ENCODE measurements at places on chromosomes 12 and 14.
A peak's percentile ranks its signal among the peaks of the same experiment; 100 is the strongest.

DNA sequence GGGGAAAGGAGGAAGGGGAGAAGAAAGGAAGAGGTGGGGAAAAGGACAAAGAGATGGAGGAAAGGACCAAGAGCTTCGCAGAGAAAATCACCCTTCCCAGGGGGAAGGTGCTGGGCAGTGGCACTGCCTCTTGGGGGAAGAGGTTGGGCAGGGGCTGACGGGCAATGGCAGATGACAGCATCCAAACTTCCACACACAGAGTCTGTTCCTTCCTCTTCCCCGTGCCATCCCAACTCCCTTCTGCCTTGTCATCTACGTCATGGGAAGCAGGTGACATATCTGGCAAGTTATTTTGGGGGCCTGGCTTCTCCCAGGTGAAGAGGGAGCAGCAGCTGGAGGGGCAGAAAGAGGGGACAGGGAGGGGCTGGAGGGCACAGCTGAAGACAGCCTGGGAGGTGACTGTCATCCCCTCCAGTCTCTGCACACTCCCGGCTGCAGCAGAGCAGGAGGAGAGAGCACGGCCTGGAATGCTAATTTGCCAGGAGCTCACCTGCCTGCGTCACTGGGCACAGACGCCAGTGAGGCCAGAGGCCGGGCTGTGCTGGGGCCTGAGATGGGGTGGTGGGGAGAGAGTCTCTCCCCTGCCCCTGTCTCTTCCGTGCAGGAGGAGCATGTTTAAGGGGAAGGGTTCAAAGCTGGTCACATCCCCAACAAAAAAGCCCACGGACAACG lies 43.9 kb upstream of the IQSEC3 start:
- DNase-seq, result no peak

GRCh38 chr12:4039931-4040330 lies 166.7 kb upstream of the PARP11 start:
- DNase-seq, result no peak

GRCh38 chr12:125453751-125454150 lies 388.5 kb downstream of the AACS start:
- DNase-seq, result no peak

DNA sequence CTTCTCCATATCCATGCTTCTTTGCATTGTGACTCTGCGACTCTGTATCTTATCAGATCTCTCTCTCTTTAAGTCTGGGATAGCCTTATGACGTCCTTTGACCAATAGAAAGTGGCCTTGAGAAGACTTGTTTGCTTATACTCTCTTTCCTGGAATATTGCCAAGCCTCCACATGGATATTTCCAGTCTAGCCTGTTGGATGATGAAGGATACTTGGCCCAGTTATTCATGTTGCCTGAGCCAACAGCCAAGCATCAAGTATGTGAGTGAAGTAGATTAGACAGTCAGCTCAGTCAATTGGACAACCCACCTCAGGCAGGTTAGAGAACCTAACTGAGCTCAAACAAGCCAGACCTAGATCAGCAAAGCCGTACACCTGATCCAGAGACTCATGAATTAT lies 864.2 kb upstream of the MGAT4C start:
- no peak for DNase-seq

GRCh38 chr14:100709289-100710284 lies 17.1 kb upstream of the DLK1 start:
- no peak for DNase-seq

GRCh38 chr12:45939759-45940158 lies 50.6 kb downstream of the SCAF11 start:
- no peak for DNase-seq

- DNase-seq, result no peak
Observed at GRCh38 chr12:95169368-95169767, 47.9 kb downstream of the FGD6 start.

- no peak for DNase-seq
Observed at GRCh38 chr14:96118391-96118790, 79.2 kb downstream of the C14orf132 start.

DNA sequence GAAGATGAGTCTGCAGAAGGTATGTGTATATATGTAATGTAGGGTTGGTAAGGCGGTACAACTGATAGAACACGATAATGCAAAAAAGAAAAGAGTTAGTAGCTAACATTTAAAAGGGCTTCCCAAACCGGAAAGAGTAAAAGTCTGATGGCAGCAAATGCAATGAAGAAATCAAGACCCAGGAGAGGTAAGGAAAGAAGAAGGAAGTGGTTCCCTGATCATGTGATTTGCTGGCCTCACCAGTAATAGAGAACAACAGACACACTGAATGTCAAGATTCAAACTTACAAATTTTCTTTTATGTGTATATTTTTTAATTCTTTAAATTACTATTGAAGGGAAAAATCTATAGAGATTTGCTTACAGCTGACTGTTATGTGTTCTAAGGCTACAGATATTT lies 18.4 kb downstream of the ZFC3H1 start:
- DNase-seq, result no peak

DNA sequence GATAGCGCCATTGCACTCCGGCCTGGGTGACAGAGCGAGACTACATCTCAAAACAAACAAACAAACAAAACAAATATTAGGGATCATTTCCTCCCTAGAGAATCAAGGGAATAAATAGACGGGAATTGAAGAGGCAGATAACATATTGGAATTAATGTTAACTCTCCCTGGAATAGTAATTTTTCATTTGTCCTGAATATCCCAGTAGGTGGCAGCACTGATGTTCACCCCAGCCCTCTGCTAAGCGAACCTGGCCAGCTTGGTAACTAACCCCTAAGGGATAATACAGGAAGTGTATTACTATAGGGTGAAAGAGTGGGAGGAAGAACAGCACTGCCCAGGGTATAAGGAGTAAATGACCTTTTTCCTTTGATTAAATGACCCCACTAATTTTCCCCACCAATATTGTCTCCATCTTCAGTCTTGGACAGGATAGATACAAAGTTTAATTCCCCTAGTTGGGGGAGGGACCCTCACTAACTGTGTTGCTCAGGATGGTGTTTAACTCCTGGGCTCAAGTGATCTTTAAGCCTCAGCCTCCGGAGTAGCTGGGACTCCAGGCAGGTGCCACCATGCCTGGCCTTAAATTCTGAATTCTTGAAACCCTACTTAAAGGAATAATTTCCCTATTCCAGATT lies 40.5 kb downstream of the SLC2A14 start:
- DNase-seq, result no peak

- DNase-seq, result no peak
Observed at GRCh38 chr12:105613269-105613668, 282.8 kb downstream of the C12orf75 start.

- DNase-seq, result no peak
Observed at GRCh38 chr14:32709027-32709426, 229.7 kb upstream of the NPAS3 start.

GRCh38 chr12:42767326-42767954 lies 177.9 kb upstream of the PRICKLE1 start:
- DNase-seq, result no peak

DNA sequence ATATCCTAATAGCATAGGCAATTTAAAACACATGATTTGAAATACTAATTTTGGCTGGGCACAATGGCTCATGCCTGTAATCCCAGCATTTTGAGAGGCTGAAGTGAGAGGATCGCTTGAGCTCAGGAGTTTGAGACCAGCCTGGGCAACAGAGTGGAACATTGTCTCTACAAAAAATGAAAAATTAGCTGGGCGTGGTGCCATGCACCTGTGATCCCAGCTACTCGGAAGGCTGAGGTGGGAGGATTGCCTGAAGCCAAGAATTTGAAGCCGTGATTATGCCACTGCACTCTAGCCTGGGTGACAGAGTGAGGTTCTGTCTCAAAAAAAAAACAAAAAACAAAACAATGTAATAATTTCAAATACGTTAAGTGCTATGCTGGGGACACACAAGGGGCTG lies 83.3 kb downstream of the SSPN start:
- DNase-seq, result no peak

DNA sequence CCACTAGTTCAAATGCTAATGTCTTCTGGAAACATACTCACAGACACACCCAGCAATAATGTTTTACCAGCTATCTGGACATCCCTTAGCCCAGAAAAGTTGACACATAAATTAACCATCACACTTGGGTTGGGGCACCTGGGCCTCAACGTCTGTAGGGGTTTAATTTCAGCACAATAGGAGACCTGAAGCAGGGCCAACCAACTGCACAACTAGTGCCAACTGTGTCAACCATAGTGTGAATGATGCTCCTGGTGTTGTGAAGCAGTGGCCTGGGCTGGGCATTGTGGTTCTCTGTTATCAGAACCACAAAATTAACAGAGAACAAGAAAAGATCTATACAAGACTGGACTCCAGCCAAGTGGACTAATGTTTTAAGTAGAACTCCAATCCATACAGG lies 106.7 kb upstream of the PPM1H start:
- DNase-seq, result no peak

GRCh38 chr12:116604178-116604895 lies 45.2 kb downstream of the MAP1LC3B2 start:
- DNase-seq, result no peak

DNA sequence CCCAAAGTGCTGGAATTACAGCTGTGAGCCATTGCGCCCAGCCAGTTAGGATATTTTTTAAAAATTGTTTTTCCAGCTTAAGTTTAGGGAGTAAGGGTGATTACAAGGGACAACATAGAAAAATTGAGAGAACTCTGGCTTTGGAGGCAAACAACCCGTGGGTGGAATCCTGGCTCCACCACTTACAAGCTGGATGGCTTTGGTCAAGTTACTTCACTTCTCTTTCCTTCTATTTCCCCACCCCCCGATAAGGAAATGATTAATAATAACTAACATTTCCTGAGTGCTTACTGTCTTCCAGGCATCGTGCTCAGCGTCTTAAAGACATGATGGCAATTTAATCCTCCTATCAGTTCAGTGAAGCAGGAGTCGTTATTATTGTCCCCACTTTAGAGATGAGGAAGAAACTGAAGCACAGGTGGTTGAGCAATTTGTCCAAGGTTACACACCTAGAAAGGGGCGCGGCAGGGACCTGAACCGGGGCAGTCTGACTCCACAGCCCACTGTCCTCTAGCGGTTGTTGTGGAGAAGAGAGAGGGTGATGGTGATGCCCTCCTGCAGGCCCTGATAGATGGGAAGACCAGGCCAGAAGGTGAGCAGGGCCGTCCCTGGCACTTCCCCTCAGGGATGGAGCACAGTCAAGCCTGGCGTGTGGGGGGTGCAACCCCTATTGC lies 16.7 kb upstream of the FAIM2 start:
- no peak for DNase-seq

DNA sequence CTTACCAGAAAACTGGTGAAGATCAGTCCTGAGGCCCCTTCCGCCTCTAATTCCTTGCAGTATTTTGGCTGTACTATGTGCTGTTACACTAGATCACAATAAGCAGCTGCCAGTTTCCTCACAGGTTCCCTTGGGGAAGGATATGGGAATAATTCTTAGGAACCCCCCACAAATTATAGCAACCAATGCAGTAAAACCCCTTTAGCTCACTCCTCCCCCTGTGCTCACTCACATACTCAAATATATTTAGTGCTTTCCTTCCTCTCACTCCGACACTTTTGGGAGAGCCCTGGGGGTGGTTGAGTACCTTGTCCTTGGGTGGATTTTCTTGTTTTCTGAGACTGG lies 162.7 kb downstream of the ETV6 start:
- DNase-seq, result no peak

GRCh38 chr12:109934026-109934425 lies 34.0 kb downstream of the TCHP start:
- DNase-seq, result no peak

DNA sequence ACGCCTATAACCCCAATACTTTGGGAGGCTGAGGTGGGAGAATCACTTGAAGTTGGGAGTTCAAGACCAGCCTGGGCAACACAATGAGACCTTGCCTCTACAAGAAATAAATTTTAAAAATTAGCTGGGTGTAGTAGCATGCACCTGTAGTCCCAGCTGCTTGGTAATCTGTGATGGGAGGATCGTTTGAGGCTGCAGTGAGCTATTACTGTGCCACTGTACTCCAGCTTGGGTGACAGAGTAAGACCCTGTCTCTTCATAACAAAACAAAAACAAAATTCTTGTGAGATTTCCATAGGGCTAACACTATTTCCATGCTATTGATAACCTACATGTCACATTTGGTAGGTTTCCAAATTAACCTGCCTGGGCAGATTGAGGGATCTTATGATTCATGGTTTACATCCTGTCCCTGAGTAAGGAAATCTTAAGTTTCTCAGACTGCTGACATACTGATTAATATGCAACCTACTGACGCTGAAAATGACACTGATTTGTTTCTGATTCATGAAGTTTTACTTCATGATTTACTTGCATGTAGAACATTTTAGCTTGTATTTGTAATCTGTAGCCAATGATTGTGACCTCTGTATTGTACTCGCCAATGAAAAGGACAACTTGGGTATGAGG lies 15.9 kb downstream of the ATP6V1D start:
- no peak for DNase-seq

GRCh38 chr14:22656226-22656625 lies 12.1 kb upstream of the OR6J1 start:
- peak; percentile 14 for DNase-seq

DNA sequence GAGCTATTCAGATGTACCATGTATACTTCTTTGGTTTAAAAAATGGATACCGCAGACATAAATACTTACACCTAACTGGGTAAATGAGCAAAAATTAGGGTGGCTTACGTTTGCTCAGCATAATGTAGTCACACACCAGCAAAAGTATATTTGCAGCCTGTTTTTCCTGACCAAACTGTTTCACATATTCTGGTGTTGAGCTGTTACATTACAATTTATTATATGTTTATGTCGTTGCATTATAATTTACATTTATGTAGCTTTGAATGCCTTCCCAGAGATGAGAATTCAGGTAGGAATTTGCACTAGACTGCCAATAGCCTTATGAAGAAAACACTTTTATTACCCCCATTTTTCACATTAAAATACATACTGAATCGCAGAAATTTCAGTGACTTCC lies 183.3 kb downstream of the PTPRO start:
- no peak for DNase-seq

DNA sequence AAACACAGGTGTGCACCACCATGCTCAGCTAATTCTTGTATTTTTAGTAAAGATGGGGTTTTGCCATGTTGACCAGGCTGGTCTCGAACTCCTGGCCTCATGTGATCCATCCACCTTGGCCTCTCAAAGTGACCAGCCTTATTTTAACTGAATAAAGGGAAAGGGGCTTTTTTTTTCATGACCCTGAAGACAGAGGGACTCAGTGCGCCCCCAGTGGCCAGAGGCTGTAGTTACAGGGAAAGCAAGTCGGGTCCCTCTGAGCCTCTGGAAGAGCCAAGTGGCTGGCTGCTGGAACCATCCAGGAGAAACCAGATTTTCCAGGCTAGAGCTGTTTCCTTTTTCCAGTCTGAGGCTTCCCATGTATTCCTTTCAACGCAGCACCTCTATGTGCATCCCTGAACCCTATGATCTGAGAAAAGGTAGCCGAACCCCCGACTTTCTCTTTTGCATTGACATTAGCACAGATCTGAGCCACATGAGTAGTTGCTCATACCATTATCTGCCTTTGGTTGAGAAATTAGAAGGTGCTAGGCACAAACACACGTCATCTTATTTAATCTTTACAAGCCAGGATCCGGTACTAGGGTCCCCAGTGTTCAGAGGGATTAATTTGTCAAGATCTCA lies 342.7 kb downstream of the CACNA1C start:
- DNase-seq, result peak; percentile 51

DNA sequence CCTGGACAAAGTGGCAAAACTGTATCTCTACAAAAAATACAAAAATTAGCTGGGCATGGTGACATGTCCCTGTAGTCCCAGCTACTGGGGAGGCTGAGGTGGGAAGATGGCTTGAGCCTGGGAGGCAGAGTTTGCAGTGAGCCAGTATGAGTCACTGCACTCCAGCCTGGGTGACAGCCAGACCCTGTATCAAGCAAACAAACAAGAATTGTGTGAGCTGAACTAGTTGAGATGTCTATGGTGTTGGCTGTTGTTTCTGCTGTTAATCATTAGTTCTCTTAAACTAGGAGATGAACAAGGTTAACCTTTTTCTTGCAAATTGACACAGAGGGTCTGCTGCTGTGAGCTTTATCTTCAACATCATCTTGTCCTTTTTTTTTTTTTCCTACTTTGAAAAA lies 23.6 kb downstream of the RASSF3 start:
- no peak for DNase-seq

Measured in ureter (tissue), 1 donor.